ENCODE measurements at places on chromosomes 2 and 18.

DNA sequence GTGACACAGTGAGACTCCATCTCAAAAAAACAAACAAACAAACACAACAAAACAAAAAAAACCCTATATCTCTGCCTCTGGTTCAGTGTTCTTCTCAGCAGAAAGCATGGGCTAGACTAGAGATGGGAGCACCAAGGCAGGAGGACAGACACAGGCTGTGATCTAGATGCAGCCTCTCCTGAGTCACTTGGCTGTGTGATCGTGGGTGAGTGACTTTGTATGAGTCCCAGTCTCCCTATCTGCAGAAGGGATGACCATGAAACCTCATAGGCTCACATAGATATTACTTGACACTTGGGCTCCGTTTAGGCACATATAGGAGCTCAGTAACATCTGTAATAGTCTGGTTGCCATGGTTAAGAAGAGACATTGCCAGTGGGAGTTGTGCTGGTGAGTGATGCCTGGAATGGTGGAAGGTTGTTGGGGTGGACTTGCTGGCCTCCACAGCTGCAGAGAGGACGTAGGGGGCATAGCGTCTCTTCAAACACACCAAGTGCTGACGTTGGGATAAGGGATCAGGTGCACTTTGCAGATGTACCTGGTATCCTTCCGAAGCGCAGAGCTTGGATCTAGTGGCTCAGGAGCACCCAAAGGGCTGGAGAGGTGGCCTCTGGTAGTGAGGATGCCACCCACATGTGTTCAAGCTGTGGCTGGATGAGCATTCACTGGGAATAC is 318.9 kb upstream of the HS6ST1 start:
- DNase-seq = no peak

- DNase-seq = peak; percentile 23
Observed at GRCh38 chr2:109031476-109032228, 42.6 kb upstream of the EDAR start.

DNA sequence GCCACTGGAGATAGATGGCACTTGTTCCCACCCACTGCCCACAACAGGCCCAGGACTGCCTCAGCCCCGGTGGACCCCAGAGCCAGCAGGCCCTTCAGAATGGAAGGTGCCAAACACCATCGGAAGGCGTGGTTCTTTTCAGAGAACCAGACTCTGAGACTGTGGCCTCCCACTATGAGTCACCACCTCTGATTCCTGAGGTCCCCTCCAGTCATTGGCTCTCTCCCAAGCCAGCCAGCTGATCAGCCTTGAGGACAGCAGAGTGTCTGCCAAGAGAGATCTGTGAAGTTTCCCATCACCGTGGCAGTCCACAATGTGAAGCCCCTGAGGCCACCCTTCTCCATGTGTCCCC is 10.4 kb upstream of the MAP3K2 start:
- DNase-seq = no peak

GRCh38 chr2:108409768-108410167 is 32.0 kb downstream of the SULT1C4 start:
- DNase-seq = no peak

All from NCI-H510A treated with DMSO at 0.1 percent for 48 hours (cell line).